ENCODE measurements at places on chromosomes 12 and 14.
A peak's percentile ranks its signal among the peaks of the same experiment; 100 is the strongest.

- no peak for DNase-seq
These were observed 25.3 kb downstream of the GPRC5D start for GRCh38 chr12:12926571-12927071.

DNA sequence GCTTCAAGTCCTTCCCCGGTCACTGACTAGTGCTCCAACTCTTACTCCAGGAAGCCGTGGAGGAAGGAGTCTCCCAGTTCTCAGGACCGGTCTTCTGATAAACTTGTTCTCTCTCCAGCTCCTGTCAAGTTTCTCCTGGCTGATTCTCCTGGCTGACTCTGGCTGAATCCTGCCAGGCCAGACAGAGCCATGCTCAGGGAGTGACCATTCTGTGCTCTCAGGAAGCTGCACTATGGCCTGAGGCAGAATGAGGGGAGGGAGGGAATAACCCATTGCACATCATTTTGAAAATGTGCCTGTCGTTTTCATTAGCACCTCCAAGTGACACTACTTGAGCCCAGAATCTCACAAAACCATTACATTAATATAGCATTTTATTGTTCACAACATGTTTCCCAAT lies 80.8 kb downstream of the IFNG start:
- peak; percentile 36 for DNase-seq

DNA sequence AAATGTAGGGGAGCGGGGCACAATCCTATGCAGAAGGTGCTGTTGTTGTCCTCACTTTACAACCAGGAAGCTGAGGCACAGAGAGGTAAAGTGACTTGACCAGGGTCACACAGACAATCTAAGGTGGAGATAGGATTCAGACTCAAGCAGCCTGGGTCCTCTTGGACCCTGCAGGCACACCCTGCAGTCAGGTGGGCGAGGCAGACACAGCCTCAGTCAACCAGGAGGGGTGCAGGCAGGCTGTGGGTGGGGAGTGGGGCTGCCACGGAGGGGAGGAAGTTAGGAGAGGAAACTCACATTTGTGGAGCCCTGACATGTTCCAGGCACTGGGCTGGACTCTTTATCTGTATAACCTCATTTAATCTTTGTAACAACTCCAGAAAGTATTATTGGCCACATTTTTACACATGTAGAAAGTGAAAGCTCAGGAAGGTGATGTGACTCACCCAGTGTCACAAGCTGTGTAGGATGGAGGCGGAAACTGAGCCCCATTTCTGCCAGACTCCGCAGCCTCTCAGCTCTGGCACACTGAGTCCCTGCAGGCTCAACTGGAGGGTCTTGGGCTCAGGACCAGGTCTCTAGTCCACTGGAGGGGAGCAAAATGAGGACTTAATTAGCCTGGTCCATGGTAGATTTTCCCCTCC lies 24.9 kb upstream of the CHGA start:
- DNase-seq: no peak

GRCh38 chr12:99026332-99027054 lies 381.4 kb downstream of the APAF1 start:
- DNase-seq: no peak

- DNase-seq: no peak
These were observed 100.3 kb downstream of the LIN7A start for GRCh38 chr12:80837342-80837978.

DNA sequence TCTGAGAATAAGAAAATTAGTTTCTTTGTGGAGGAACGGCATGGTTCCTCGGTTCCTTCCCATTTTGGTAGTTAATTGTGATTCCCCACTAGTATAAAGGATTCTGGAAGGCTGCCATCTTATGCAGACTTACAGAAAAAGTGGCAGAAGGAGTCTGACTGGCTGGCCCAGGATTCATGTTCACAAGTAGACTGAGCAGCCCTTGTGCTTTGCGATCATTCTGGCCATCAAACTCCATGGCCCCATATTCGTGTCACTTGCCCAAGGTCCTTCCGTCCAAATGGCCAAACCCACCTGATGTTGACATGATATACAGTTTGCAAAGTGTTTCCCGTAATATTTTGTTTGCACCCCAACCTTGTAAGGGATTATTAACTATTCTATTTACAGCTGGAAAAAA lies 297.2 kb upstream of the AMIGO2 start:
- no peak for DNase-seq

- DNase-seq: peak; percentile 59
These were observed 17.4 kb downstream of the TMPO start for GRCh38 chr12:98532687-98533304.

DNA sequence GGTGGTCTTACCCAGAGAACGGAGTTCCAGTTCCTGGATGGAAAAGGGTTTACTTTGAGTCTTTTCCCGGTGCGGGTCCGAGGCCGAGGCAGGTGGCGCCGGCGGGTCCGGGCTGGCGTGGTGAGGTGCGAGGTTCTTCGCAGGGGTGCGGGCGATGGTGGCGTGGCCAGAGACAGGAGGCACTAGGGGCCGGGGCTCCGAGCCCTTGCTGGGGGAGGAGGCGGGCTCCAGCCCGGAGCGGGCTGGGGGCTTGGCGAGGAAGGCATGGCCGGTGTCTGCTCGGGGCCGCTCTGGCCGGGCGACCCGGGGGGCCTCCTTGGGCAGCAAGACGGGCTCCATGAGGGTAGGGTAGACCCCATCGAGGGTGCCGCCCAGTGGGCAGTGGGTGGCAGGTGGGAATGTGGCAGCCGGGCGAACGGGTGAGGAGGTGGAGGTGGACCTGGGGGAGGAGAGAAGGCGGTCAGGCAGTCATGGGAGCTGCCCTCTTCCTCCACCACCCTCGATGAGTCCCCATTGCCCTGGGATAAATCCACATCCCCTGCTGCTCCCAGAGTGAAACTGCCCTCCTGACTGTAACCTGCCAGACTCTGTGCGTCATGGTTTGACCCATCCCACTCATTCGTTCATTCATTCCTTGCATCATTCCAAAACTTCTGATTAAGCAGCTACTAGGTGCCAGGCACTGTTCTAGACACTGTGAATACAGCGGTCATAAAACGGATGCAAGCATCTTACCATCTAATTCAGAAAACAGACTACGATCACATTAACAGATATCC lies 42.0 kb downstream of the RFLNA start:
- DNase-seq: no peak

DNA sequence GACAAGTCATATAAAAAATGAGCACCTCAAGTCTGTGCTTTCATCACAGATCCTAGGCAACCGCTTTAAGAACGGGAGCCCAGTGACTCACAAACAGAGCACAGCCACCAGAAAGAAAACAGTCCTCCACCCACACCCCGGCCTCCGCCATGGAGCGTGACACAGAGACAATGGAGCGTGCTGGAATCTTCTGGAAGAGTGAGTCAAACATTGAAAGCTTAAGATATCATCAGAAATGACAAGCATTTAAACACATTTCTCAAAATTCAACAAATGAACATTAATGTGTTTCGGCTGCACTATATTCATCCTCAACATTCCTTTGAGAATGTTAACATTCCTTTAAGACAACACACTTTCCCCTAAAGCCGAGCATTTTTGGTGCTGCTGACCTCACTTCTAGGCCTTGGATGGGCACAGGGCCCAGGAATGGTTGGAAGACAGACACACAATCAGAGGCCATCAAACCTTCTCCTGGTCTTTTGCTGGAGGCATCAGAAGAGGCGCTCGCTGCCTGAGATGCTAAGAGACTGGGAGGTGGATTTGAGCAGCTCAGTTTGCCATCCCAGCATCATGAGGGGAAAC lies 23.6 kb upstream of the TMEM132D start:
- no peak for DNase-seq

GRCh38 chr12:111981987-111982386 lies 31.0 kb downstream of the TMEM116 start:
- no peak for DNase-seq

GRCh38 chr12:50790081-50790480 lies 26.2 kb downstream of the ATF1 start:
- no peak for DNase-seq
